ENCODE measurements at places on chromosomes 11 and 22.

GRCh38 chr11:108672786-108673185 is 7.9 kb downstream of the DDX10 start:
- no peak for DNase-seq

DNA sequence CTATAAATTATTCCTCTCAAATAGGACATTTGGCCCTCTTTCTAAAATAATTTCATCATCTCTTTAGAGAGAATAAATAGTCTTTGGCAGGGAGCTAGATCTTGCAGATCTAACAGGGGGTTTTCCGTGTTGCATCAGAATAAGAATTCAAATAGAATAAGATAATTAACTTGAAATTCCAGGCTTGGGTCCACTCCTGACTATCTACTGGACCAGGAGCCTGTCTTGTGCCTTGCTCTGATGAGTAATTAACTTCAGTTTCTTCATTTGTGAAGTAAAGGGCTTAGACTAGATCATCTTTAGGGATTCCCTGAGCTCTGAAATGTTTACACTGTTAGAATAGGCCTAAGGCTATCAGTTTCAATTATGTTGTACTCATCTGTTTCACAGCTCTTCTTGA is 23.5 kb upstream of the TMEM123 start:
- no peak for DNase-seq

DNA sequence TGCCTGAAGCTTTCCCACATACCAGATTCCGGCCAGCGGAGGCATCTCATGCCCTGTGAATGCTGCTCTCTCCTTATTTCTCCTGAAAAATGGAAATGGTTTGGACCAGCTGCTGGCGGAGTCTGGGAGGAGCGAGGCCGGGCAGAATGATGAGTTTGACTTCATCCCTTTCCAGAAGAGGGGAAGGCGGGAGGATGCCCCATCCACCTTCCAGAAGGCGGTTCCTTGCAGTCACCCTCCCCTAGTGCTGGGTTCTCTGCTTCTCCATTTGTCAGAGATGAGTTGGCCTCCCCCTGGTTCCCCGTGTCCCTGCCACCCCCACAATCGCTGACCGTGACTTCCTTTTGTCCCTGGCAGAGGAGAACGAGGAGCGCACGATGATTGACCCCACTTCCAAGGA is 75.6 kb downstream of the PARVB start:
- no peak for DNase-seq

DNA sequence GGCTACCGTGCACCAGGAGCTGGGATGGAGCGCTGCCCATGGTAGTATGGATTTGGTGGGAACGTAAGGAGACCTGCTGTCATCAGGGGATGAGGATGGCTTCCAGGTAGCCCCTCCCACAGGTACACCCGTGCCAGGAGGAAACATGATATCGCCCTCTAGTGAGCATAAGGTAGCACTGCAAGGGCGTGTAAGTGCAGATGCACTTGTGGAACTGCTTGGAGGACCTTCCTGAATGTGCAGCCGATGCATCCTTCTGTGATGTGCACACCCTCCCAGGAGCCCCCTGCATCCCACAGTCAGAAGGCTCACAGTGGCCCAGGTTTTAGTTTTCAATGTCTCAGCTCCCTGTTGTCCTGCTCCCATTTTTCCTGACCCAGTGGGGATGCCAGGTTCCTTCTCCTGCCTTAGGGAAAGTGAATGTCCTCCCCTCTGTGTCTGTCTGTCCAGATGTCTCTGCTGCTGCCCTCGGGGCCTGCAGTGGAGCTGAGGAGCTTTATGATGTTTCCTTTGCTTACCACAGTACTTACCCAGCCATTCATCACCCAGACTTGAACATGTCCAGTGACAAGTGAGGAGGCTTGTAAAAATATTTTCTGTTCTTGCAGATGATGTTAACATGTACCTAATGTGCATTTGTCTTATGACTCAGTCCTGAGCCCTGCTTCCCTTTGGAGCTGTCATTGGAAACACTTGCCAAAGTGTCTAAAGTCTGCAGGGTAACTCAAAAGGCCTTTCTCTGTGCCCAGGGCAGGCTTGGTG is 49.2 kb downstream of the DBX1 start:
- peak; percentile 31 for DNase-seq

DNA sequence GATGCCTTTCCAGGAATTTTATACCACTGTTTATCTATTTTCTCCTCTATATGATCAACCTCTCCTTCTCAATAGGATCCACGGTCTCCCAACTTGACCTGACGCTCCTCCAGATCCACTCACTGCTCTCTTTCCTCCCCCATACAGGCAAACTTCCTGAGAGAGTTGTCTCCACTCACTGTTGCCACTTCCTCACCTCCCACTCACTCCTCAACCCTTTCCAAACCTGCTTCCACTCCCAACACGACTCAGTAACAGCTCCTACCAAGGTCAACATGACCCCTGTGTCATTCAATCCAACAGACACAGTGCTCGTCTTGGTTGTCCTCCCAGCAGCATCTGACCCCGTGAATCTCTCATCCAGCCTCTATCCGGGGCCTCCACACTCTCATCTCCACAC is 3.1 kb downstream of the APBB1 start:
- no peak for DNase-seq
